ENCODE measurements at places on chromosomes 1 and 21.

DNA sequence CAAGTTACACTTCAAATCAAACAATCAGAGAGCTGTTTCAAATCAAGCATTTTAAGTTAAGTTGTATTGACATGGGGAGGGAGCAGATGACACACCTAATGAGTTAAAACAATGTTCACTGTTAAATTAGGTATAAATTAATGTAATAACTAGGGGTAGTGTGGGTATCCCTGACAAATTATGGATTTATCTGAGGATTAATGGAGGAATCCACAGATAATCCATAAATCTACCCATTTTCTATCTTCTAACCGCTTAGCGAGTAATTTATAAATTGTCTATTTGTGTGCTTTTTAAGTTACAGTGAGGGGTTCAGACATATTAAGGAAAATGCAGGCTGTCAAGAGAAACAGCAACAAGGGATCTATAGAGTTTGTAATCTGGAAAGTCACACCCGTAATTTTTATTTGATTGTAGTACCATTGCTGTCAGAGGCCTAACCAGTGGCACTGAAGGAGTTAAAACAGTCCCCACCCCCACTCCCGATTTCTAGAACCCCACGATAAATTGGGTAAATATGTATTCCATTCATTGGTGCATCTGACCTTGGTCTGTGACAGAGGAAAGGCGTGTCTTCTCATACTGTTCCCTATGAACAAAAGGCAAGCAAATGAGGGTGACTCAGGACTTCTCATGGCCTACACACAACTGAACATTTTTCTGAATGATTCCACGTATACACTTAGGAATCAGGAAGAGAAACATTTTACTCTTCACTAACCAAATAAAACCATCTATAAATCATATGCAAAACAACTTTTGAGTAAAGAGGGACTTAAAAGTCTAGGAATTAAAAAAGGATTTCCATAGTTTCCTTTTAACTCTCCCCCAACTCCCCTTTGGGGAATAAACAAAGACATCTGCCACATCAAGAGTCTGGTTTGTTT lies 7.4 kb downstream of the IRF2BP2 start:
- no peak for DNase-seq

GRCh38 chr1:205379056-205379455 lies 22.3 kb upstream of the KLHDC8A start:
- no peak for DNase-seq

- no peak for DNase-seq
Observed at GRCh38 chr1:25742316-25742715, 57.7 kb upstream of the SELENON start.

- no peak for DNase-seq
Observed at GRCh38 chr1:4847711-4848110, 193.3 kb downstream of the AJAP1 start.

Measured in stimulated activated naive CD4-positive, alpha-beta T cell (primary cell).